ENCODE measurements at places on chromosomes 11 and 22. TPM values are rescaled to one million over a fixed set of nuclear protein-coding genes. Genes with fewer than 3 reads are reported as not detected.
A peak's percentile ranks its signal among the peaks of the same experiment; 100 is the strongest.

DNA sequence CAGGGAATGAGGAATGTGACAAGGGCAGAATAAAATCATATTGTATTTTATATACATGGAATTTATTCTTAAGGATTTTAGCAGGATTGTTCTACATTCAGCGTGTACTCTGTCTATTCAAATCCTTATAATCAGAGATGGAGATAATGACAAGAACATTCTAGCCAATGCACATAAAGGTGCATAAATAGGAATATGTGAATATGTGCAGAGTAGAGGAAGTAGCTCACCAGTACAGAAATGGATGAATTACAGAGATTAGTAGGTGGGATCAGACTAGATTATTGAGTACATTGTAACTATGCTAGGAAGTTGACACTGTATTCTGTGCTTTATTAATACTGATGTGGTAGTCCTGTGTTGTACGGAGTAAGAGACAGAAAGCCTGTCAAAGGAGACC lies 1308.8 kb downstream of the FAM181B start:
- H3K4me1 ChIP-seq, result no peaks in the 10 kb centered on the region
- no peak overlapping the region for H3K27ac ChIP-seq
- DNase-seq, result no peak
- no peaks in the 10 kb centered on the region for H3K36me3 ChIP-seq
- H3K27me3 ChIP-seq, result no peaks in the 10 kb centered on the region

DNA sequence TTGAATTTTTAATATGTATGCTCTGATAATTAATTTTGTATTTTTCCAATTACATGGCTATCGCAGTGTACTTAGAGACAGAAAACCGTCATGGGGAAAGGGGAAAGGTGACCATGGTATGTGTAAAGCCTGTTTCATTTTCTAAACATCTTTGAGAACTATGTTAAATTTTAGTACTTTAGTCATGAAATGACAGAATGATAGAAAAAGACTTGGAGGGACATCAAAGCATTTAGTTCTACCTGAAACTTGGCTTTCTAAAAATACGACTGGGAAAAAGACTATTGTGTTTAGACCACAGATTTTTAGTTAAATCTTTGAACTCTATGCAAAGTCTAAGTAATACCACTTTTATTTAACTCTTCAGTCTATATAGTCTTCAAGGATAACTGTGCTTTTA lies 54.1 kb downstream of the MAML2 start:
- peaks cover 41% of the 10 kb centered on the region for H3K36me3 ChIP-seq
- H3K27me3 ChIP-seq, result no peaks in the 10 kb centered on the region
- H3K27ac ChIP-seq, result no peak overlapping the region
- DNase-seq, result no peak
- H3K4me3 ChIP-seq, result no peak overlapping the region
- H3K4me1 ChIP-seq, result peaks cover 56% of the 10 kb centered on the region

DNA sequence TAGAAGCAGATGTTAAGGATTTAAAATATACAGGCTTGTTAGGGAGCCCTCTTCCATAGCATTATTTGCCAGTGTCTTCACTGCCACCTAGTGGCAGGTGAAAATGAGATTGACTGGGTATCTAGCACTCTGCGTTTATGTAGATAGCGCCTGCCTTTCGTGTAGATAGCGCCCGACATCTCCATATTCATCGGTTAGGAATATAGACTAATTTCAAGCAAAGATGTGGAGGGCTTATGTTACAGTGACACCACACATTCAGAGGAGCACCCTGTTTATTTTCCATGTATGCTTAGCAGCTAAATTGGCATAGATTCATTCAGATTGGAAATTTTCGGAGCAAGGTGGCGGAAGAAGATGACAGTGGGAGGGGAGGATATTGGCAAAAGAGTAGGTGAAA lies 72.0 kb downstream of the SLC5A12 start:
- H3K4me1 ChIP-seq, result peaks cover 2% of the 10 kb centered on the region
- H3K4me3 ChIP-seq, result no peak overlapping the region
- H3K27me3 ChIP-seq, result no peaks in the 10 kb centered on the region

GRCh38 chr22:46433318-46433717 lies 97.8 kb downstream of the TRMU start:
- H3K36me3 ChIP-seq, result no peaks in the 10 kb centered on the region
- DNase-seq, result no peak
- no peaks in the 10 kb centered on the region for H3K27me3 ChIP-seq
- peak overlapping the region; percentile 99 for H3K27ac ChIP-seq

- H3K4me1 ChIP-seq, result no peaks in the 10 kb centered on the region
- H3K36me3 ChIP-seq, result no peaks in the 10 kb centered on the region
Observed at GRCh38 chr11:110752890-110753289, 40.7 kb upstream of the ARHGAP20 start.

- no peaks in the 10 kb centered on the region for H3K4me1 ChIP-seq
- H3K27me3 ChIP-seq, result no peaks in the 10 kb centered on the region
- H3K36me3 ChIP-seq, result no peaks in the 10 kb centered on the region
- DNase-seq, result no peak
- no peak overlapping the region for H3K27ac ChIP-seq
Observed at GRCh38 chr11:28343304-28344233, 235.4 kb downstream of the METTL15 start.

DNA sequence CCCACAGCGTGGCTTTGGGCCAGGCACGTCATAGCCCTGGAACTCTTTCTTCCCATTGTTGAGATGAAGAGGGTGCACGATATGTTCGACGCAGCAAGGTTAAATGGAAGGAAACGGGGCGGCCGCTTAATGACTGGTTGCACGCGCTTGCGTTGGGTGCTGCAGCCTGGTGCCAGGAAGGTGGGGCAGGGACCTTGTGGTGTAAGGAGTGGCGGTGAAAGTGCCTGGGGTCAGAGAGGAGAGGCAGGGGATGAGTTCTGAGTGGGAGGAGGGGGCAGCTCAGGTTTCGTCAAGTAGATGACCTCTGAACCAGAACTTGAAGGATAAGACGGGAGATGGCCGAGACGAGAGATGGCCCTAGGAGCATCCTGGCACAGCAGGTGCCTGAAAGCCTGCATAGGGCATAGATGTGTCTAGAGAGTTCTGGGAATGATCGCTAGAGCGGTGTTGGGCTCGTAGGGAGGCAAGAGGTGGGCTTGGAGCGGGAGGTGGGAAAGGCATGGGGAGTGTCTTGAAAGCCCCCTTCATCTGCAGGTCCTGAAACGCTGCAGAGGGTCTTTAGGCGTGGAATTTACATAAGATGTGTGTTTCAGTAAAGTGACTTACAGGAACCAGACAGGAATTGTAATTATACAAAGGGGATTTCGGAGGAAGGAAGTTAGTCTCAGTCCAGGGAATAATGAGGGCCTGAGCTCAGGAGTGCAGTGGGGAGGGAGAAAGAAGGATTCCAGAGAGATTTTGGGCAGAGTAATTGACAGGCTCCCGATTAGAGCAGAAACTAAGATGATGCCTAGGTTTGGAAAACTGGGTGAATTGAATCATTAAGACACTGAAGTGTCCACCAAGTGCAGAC lies 43.2 kb upstream of the CLDN5 start:
- H3K4me3 ChIP-seq, result no peak overlapping the region
- no peak for DNase-seq
- peaks cover 7% of the 10 kb centered on the region for H3K4me1 ChIP-seq
- H3K27ac ChIP-seq, result no peak overlapping the region
- H3K36me3 ChIP-seq, result no peaks in the 10 kb centered on the region

- H3K4me1 ChIP-seq, result peaks cover 76% of the 10 kb centered on the region
- peak overlapping the region; percentile 94 for H3K27ac ChIP-seq
- DNase-seq, result no peak
- H3K4me3 ChIP-seq, result peak overlapping the region; percentile 99
- no peaks in the 10 kb centered on the region for H3K27me3 ChIP-seq
Observed at GRCh38 chr11:102453302-102453695, 734 bp upstream of the TMEM123 start.

- H3K4me3 ChIP-seq, result no peak overlapping the region
- no peaks in the 10 kb centered on the region for H3K36me3 ChIP-seq
- H3K27ac ChIP-seq, result no peak overlapping the region
- H3K4me1 ChIP-seq, result no peaks in the 10 kb centered on the region
Observed at GRCh38 chr11:82557274-82557673, 176.4 kb downstream of the FAM181B start.

DNA sequence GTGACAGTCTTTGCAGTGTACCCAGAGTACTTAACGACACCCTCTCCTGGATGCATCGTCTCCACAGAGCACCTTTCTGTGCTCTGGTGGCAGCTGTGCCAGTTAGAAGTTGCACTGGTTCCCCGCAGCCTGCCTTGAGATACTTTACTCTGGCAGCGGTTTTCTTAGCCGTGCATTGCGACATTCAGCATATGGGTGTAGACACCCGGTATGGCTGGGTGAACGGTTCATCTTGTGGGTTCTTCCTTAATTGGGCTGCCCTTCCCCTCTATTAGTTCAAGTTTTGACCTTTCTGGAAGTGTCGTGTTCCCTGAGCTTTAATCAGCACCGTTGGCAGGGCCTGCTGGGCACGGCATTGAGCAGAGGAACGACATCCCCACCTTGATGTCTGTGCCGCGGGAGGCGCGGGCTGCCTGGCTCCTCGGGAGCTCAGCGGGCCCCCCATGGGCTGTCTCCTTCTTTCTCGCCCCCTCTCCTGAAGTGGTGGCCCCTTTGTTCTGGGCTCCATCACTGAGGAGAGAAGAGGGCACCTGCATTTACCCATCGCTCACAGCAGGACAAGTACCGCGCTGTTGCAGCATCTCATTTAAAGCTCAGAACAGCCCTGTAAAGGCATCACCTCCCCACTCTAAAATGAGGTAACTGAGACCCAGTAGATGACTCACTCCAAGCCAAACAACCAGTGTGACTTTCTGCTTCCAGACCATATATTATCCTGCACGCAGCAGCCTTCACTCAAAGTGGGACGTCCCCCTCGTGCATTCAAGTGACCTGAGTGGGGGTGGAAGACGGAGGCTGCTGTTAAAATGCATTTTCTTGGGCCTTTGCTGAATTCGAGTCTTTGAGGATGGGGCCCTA lies 13.3 kb downstream of the FAM83F start:
- H3K27me3 ChIP-seq, result peaks cover 29% of the 10 kb centered on the region
- H3K4me3 ChIP-seq, result no peak overlapping the region
- DNase-seq, result no peak
- no peaks in the 10 kb centered on the region for H3K36me3 ChIP-seq

DNA sequence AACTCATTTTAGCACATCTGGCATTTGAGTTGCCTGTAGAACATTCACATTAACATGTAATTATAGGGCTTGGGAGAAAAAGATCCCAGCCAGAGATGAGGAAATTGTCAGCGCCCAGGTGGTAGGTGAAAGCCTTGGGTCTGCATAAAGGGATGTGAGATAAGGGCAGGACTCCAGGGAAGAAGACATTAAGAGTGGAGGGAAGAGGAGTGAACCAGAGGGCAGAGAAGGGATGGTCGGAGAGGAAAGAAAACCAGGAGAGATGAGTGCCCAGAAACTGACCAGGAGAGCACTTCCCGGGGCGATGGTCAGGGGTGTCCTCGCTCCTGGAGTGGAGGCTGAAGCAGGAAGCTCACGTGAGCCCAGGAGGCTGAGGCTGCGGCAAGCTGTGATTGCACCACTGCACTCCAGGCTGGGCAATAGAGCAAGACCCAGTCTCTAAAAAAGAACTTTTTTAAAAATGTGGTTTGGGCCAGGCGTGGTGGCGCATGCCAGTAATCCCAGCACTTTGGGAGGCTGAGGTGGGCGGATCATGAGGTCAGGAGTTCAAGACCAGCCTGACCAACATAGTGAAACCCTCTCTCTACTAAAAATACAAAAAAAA lies 20.3 kb upstream of the DGKZ start:
- H3K4me1 ChIP-seq, result peaks cover 33% of the 10 kb centered on the region
- H3K27me3 ChIP-seq, result peaks cover 23% of the 10 kb centered on the region
- no peak overlapping the region for H3K4me3 ChIP-seq
- DNase-seq, result no peak

The PLAAT3 gene
- 1.9 TPM for total RNA-seq

The PAX6 gene
- total RNA-seq, result not detected

The TH gene
- not detected for total RNA-seq

The INPP5J gene
- not detected for total RNA-seq
